ENCODE measurements at places on chromosomes 7 and 10. TPM values are rescaled to one million over a fixed set of nuclear protein-coding genes. Genes with fewer than 3 reads are reported as not detected.

- DNase-seq = peak; percentile 57
Measured at GRCh38 chr10:124632064-124632531, 112.1 kb downstream of the FAM53B start.

DNA sequence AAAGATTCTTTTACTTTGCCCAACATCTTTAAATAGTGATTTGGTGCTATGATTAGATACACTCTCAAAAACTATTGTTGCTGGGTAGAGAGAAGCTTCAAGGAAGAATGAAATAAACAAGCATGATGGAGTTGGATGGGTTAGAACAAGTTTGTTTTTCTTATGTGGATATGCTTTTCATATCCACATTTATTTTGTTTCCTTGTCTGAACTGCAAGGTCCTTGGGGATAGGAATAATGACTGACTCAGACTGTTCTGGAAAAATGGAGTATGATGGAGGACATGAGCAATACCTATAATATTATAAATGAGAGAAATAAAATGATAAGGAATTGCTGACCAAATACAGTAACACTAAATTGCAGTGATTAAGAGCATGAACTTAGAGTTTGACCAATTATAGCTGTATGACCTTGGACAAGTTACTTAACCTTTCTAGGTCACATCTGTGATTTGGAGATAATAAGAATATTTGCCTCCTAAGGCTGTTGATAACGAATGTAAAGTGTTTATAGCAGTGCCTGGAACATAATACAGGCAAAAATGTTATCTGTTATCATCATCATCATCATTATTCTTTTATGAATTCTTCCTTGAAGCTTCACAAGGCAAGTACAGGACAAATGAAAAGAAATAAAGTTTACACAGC lies 847.5 kb downstream of the LRMDA start:
- DNase-seq = no peak

DNA sequence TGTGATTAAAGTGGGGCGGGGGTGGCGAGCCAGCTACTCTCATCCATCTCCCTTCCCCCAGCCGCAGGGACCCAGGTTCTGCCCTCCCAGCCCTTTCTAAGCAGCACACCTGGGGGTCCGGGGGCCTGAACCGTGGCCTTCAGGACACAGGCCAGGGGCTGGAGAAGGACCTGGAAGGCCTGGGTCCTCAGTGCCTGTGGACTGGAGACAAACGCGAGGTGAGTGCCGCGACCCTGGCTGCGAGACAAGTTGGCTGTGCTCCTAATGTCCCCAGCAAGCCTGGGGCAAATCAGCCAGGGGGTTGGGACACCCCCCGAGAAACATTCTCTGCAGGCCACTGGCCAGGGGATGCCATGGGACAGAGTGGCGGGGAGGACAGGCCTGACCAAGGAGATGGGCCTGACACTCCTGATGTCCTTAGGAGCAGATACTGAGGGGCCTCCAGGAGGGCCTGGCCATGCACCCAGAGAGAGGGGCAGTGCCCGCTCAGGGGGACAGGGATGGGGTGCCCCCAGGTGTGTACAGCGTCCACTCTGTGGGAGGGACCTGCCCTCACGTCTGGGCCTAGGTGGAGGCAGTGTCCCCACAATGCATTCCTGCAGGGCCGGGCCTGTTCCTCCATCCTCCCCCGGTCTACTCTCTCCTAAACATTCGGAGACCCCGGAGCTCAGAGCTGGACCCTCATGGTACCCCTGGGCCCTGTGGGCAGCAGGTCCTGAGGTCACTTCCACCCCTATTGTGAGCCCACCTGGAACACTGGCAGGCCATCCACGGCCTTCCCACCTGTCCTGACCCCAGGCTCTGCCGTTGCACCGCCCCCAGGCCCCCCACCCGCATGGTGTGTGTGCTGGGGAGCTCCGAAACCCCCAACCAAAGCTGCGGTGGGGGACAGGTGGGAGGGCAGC lies 13.1 kb downstream of the BRAT1 start:
- DNase-seq = no peak

FAM25C gene
- total RNA-seq = not detected

FZD8 gene
- 17.1 TPM for total RNA-seq

CLDN12 gene
- 31.4 TPM for total RNA-seq

ERVW-1 gene
- total RNA-seq = not detected

DNA sequence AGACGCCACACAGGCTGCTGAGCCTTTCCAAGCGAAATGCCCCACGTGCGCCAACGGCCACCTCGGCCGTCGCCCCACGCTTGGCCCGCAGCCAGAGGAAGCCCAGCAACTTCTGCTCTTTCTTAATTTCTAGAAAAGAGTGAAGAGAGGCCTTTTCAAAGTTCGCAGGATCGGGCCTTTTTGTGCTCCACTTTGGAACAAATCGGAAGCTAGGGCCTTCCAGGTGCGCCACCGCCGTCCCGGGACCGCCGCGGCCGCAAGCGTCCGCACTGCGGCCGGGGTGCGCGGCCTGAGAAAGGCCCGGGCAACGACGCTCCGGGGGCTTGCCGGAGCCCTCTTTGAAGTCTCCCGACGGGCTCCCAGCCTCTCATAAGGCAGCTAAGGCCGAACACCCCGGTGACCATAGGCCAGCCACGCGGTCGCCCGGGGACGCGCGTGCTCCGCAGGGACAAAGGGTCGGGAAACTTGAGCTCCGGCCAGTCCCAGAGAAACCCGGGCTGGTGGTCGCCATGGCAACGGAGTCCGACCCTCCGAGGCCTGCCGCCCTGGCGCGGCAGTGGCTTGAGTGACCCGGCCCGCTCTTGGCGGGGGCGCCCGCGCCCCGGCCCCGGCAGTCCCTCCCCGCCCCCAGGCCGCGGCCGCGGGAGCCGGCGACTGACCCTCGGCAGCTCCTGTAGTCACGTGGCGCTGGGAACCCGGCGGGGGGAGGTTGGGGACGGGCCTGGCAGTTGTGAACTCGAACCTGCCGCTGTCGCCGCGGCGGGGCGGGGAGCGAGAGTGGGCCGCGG lies at the start of gene REPIN1:
TSS of gene REPIN1 (plus strand) at position 727 of the 788 bp plus-strand sequence. CDS start 890 bp downstream, outside the sequence.
- DNase-seq = peak; percentile 97

GRCh38 chr7:146131701-146132100 lies 15.1 kb downstream of the CNTNAP2 start:
- DNase-seq = no peak

Data from heart left ventricle (tissue), 16 donors.